ENCODE measurements at places on chromosomes 11 and 22.
A peak's percentile ranks its signal among the peaks of the same experiment; 100 is the strongest.

DNA sequence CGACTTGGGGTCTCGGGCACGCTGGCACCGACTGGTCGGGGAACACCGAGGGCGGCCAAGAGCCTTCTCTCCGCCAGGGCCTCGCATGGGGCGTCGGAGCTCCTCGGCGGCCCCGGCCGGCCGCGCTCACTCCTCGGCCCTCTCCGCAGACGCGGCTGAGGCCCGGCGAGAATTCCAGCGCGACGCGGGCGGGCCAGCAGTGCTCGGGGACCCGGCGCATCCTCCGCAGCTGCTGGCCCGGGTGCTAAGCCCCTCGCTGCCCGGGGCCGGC lies 5.6 kb downstream of the TBX1 start:
- no peak for DNase-seq

DNA sequence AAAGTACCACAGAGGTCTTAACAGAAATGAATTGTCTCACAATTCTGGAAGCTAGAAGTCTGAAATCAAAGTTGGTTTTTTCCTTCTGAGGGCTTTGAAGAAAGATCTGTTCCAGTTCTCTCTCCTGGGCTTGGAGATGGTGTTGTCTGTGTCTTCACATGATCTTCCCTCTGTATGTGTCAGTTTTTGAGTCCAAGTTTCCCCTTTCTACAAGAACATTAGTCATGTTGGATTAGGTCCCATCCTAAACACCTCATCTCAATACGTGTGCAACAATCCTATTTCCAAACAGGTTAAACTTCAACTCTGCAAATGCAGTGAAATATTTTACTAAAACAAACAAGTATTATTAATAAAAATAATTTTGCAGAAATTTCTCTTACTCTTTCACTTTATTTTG lies 3.1 kb upstream of the PTS start:
- DNase-seq, result no peak

- no peak for DNase-seq
Observed at GRCh38 chr11:21814169-21814568, 378.7 kb upstream of the ANO5 start.

DNA sequence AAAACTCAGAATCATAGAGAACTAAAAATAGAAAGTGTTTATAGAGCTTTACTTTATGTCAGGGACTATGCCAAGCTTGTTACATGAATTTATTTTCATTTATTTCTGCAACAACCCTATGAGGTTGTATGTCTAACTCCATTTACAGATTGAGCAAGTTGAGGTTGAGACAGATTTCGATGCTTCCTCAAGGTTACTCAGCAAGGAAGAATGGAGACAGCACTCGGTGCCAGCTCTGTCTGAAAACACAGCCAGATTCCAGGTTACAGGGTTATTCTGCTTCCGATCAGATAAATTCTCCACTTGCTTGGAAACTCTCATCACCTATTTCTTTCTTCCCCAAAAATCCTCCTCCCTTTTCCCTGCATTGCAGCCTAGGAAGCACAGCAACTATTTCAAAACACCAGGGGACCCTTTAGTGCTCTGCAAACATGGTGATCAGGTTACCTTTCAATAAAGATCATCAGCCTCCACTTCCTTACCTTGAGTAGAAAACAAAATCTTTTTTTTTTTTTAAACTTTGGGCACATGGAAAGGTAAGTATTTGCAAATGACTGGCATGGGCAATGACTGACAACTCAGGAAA lies 7.0 kb downstream of the MMP3 start:
- no peak for DNase-seq

- DNase-seq, result no peak
Observed at GRCh38 chr11:69463181-69463994, 18.1 kb upstream of the LINC01488 start.

DNA sequence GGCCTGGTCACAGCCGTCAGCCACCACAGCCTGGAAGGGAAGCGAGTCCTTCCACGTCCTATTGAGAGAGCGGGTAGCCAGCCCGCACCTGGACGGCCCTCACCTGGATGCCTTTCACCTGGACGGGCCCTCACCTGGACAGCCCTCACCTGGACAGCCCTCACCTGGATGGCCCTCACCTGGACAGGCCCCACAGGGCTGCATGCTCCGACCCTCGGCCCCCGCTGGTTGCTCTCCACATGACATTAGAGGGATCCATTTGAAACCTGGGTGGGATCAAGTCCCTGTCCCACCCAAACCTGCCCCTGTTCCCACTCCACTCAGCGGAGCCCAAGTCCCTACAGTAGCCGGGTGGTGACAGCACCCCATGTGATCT lies 3.7 kb downstream of the C1QTNF6 start:
- no peak for DNase-seq

GRCh38 chr22:25048659-25049647 lies 96.4 kb downstream of the KIAA1671 start:
- DNase-seq, result no peak

GRCh38 chr11:1565904-1566247 lies 6.2 kb downstream of the DUSP8 start:
- no peak for DNase-seq

DNA sequence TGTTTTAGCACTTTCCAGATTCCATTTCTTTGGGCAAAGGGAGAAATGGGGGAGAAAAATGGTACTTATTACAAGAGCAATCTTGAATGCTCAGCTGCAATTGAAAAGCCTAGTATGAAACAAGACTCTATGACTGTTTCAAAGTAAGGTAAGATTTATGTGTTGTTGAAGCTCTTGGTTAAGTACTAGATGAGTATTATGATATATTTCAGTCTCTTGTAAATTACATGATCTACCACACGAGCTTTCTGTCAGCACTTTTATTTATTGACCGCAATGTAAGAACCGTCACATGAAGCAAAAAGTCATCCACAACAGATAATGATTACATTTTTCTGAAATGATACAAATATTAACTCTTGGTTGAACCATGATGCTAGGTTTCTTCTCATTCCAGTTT lies 906.7 kb upstream of the CHORDC1 start:
- DNase-seq, result no peak

GRCh38 chr22:47240116-47240515 lies 477.7 kb downstream of the TBC1D22A start:
- DNase-seq, result no peak

DNA sequence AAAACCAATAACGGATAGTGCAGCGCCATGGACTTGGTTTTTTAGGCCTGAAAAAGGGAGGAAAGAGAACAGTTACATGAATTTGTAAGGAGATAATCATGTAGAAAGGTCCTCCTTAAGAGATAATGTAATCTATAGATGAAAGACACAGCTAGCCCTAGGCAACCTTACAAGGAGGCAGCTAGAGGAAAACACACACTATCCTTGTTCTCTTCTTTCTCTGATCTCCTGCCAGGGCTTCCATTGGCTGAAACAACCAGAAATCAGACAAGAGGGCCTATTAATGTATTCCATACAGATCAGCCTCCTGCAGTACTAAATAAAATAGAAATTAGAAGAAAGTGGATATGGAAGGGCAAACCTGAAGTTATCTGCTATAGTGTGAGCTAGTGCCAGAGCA lies 53.0 kb downstream of the KCNA4 start:
- no peak for DNase-seq

DNA sequence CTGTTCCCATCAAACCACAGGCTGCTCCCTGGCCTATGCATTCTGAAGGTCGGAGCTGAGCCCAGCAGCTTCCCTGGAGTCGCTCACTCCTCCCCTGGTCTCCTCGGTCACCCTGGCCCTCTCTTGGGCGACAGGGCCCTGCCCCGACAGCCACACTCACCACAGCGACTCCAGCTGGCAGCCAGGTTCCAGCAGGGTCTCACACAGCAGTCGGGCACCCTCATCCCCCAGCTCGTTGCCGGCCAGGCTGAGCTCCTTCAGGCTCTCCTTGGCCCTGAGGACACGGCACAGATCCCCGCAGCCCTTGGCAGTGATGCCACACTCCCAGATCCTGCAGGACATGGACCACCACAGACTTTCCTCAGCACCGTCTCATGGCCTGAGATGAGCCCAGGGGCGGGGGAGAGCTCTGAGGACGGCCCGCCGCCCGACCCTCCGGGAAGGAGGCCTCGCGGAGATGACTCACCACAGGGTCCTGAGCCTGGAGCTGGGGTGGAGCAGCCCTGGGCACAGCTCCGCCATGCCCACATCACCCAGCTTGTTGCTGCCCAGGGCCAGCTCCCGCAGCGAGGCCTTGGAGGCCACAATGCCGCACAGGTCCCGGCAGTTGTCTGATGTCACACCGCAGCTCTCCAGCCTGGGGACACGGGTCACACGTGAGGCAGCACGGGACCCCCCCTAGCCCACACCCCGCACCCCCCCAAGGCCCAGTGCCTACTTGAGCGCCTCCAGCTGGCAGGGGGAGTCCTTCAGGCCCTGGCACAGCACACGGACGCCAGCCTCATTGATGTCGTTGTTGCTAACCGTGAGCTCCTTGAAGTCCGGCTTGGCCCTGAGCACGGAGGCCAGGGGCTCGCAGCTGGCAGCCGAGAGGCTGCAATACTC lies 8.5 kb downstream of the RNH1 start:
- DNase-seq, result no peak

- no peak for DNase-seq
Observed at GRCh38 chr11:61332281-61332796, 566 bp downstream of the DDB1 start.

DNA sequence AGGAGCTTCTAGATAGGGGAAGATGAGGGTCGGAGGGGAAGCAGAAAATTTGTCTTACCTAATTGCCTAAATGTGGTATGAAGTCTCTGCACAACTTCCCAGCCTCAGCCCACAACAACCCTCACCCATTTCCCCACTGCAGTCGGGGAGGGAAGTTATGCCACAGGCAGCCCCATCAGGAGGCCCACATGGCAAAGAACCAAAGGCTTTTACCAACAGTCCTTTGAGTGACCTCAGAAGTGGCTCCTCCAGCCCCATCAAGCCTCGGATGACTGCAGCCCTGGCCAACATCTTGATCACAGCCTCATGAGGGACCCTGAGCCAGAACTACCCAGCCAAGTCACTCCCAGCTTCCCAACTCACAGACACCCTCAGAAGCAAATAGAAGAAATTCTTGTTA lies 54.8 kb downstream of the CHST1 start:
- DNase-seq, result no peak

- no peak for DNase-seq
Observed at GRCh38 chr22:35258191-35258988, 1.1 kb downstream of the HMGXB4 start.

DNA sequence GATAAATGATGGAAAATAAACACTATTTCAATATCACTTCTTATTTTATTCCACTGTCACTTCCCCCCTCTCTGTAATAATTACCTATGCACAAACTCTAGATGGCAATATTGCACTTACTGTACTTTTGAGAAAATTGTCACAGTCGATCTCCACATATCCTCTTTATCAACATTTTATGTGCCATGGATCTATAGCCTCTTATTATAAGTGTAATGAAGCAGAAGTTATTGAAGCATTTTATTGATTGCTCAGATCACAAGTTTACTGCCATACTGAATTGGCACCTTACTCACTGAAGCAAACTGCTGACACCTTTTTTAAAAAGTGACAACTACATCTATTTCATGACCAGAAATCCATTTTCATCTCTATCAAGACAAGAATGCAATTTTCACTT lies 133.4 kb downstream of the DCDC1 start:
- peak; percentile 17 for DNase-seq

Data from NCI-H524 treated with DMSO at 0.1 percent for 48 hours (cell line).